Right ventricle myocardium inferior (tissue), 1 donor: ENCODE measurements at places on chromosomes 2 and 18. TPM values are rescaled to one million over a fixed set of nuclear protein-coding genes. Genes with fewer than 3 reads are reported as not detected.

- peak; percentile 71 for DNase-seq
These were observed 139.9 kb downstream of the TANC1 start for GRCh38 chr2:159108181-159108893.

- no peak for DNase-seq
These were observed 28.8 kb upstream of the CACNB4 start for GRCh38 chr2:152127628-152128027.

GRCh38 chr2:76640905-76641304 lies 881.3 kb downstream of the LRRTM4 start:
- no peak for DNase-seq

- DNase-seq, result no peak
These were observed 158.1 kb downstream of the DDX1 start for GRCh38 chr2:15749460-15750432.

DSG3 gene
- not detected for total RNA-seq

FBXO36 gene
- 0.62 TPM for total RNA-seq

ECEL1 gene
- total RNA-seq, result not detected

NEUROD1 gene
- total RNA-seq, result not detected

DNA sequence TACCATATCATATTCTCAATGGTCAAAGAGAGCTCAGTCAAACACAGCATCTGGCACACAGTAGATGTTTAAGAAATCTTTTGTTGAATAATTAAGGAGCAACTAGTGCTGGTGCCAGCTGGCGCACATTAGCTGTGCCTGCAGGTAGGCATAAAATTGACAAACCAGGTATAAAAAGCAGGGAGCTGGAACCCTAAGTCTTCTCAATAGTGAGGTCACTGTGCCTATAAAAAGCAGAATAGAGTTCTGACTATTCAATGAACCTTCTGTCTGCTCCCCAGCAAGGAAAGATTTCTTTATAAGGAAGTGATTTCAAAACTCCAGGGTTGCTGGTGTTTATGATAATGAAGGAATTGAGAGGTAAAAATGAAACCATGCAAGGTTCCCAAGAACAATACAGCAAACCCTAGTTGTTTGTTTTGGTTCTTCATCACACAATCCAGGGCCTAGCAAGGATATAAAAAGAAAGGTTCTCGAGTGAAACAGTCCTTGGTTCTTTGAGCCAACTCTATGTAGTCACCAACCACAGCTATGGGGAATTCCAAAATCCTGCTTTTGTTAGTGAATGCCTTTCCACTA lies 76.1 kb downstream of the THADA start:
- no peak for DNase-seq

SH2D6 gene
- total RNA-seq, result not detected

DNA sequence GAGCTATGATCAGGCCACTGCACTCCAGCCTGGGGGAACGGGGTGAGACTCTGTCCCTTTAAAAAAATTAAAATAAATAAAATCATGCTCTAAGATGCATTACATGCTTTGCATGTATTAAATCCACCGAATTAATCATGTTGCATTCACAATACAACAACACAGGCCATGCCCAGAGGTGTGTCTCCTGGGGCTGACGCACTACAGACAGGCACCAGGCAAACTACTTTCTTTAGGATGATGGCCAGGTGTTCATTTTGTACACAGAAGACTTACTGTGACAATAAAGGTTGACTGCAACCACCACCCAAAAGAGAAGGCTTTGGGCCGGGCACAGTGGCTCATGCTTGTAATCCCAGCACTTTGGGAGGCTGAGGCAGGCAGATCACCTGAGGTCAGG lies 226.8 kb upstream of the PXDN start:
- no peak for DNase-seq

DNA sequence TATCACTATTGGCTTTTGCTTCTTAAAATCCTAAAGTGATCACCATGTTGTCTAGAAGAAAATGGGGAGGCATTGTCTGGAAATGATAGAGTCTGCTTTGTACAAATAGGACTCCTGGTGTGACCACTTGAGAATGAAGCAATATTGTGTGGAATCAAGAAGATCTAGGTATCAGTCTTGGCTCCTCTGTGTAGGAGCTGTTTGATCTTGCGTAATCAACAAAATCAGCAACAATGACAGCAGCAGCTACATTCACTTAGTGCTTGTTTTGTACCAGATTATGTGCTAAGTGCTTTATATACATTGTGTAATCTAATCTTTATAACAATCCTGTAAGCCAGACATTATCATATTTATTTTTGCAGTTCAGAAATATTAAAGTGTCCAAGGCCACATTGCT lies 17.8 kb downstream of the NCOA1 start:
- no peak for DNase-seq
